ENCODE measurements at places on chromosomes 1 and 21.

DNA sequence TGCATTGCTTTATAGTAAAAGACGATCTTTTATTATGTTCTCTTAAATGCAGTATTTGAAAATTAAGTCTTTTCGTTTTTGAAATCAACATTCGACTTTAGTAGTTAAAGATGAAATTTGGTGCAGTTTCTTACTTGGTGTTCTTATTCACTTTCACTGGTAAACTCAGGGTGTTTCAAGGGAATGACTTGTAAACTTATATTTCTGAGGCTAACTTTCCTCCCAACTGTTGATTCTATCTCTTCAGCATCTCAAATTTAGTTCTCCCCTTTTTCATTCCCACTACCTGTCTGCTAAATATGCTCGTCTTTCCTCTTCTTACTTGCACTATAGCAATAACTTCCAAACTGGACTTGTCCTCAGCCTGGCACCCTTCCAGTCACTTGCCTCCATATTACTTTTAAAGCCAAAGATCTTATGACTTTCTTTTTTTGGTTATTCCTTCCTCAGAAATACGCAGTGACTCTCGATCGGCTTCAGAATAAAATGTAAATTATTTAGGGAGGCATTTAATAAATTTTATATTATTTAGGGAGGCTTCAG, 988 bp downstream of the SLC35A3 start:
- no peak for DNase-seq

GRCh38 chr1:240602189-240602588, 9.8 kb downstream of the GREM2 start:
- peak; percentile 36 for DNase-seq

GRCh38 chr1:161382214-161383019, 14.7 kb upstream of the CFAP126 start:
- peak; percentile 98 for DNase-seq

- DNase-seq = no peak
These were observed 509.2 kb downstream of the LTN1 start for GRCh38 chr21:28483301-28484035.

GRCh38 chr1:155016231-155016831, 13.7 kb downstream of the ZBTB7B start:
- no peak for DNase-seq

GRCh38 chr1:23796466-23797271, 3.9 kb downstream of the GALE start:
- no peak for DNase-seq

GRCh38 chr1:103424650-103425049, 100.8 kb upstream of the RNPC3 start:
- DNase-seq = no peak

DNA sequence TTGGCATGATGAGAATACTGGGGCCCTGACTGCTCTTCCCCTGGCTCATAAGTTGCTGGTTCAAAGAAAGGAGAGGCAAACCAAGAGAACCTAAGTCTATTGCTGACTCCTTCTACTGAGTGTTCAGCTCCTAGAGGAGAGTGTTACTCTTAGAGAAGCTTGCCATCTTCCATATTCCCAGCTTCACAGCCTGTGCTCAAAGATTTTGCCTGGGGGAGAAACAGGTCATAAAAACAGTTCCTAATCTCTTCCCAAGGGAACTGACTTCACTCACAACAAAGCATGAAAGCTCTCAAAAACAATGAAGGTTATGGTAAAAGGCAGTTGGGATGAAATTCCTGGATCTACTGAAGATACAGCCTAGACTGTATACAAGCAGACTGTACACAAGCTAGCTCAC, 37.1 kb downstream of the LRRC40 start:
- no peak for DNase-seq

DNA sequence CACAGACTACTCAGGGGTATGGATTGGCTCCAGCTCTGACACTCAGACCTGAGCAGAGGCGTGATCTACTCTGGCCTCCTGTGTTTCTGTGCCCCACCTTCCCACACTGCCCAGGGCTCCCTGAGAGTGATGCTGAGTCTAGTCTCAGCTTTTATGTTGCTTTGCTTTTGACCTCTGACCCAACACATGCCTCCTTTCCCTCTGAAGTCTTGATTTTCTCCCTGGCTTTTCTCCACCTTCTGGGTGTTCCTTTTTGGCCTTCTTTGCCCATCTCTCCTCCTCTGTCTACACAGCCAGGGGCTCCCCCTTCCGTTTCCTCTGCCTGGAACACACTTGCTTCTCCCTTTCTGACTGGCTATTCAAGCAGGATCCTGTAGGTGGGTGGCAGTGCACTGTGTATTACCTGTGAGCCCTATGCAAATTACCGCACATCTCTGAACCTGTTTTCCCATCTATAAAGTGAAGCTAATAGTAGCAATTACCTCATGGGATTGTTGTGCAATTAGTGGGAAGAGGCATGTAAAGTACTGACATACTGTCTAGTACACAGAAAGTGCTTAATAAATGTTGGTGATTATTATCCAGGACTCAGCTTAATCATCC, 13.7 kb upstream of the MEX3A start:
- DNase-seq = peak; percentile 36

GRCh38 chr1:9767964-9768668, 55.6 kb downstream of the CLSTN1 start:
- no peak for DNase-seq

Data from fibroblast of mammary gland (primary cell).